ENCODE measurements at places on chromosomes 16 and 17.

DNA sequence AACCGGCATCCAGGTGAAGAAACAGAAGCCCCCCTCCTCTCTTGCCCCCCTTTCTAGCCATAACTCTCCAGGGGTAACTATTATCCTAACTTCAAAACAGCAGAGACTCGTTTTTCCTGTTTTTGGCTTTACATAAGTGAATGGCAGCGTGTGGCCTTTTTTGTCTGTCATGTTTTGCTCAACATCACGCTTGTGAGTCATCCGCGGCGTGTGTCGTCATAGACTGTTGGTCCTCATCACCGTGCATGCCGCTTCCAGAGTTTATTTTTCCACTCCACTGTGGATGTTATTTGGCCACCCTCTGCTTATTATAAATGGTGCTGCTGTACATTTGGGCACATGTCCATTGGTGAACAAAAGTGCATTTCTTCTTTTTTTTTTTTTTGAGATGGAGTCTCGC is 52.6 kb downstream of the ERN1 start:
- DNase-seq: no peak

DNA sequence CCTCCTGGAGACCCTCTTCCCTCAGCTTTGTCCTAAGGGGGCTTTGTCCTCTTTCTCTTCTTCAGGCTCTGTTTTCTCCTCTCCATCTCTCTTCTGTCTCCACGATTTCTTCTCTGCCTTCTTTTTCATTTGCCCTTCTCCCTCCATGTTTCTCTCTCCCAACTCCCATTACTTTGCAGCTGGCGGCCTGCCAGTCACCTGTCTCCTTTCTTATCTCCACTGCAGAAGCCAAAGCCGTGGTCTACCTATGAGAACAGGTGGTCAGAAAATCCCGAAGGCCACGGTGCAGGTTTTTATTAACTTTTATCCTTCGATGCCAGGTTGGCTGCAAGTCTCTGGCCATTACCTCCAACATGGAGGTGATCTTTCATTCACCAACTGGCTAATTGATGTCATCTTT is 45.1 kb downstream of the FZD2 start:
- no peak for DNase-seq

GRCh38 chr17:82751571-82752370 is at the start of gene TBCD:
Gene TBCD (plus strand): TSS chr17:82752065. CDS start chr17:82752194, 129 bp downstream.
- peak; percentile 93 for DNase-seq

DNA sequence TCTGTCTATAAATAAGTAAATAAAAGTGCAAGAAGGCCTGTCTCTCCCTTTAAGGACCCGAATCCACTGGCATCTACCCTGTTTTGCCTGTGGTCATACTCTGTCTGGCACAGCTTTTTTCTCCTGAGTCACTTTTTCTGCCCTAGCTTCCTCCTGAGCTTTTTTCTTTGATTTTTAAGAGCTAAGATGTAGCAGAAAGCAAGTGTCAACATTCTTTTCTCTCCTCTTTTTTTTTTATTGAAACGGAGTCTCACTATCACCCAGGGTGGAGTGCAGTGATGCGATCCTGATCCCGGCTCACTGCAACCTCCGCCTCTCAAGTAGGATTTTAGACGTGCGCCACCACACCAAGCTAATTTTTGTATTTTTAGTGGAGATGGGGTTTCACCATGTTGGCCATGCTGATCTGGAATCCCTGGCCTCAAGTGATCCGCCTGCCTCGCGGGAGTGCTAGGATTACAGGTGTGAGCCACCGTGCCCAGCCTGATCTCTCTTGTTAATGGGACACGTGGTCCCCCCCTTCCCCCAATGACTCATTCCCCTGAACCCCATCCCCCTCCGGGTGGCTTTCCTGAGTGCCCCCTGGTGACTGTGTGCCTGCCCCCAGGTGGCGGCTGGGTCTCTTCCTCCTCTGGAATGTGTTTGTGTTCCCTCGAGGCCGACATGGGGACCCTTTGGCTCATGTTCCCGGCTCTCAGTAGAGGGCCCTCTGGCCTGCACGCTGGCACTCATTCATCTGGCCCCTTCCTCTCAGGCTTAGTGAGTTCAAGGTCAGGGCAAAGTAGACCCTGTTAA is 14.2 kb downstream of the C16orf90 start:
- no peak for DNase-seq

DNA sequence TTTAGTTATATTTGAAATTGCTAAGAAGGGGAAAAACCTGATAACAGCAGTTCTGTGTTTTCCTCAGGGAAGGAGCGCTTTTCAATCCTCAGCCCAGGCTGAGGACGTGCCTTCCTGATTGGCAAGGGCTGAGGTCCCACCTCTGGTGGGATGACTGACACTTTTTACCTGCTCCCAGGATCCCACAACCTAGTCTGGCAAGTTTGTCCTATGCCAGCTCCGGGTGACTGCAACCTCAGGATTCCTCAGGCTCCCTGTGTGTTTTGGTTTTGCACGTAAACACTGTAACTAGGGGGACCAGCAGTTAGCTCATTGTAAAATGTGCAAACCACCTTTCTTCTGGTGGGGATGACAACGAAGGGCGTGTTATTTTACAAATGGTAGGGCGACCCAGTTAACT is 7.5 kb downstream of the MARCHF10 start:
- no peak for DNase-seq

DNA sequence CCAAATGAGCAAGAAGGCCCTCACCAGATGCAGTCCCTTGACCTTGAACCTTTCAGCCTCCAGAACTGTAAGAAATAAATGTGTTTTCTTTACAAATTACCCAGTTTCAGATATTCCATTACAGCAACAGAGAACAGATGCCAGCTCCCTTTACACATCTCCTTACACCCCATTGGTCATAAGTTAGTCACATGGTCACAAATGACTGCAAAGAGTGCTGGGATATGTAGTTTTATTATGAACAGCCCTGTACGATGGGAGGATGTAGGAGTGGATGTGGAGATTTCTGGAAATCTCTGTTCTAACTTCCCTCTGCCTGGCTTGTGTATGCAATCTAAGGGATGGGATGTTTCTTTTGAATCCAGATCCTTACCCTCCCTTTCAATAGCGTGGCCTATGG is 13.3 kb upstream of the RPL38 start:
- no peak for DNase-seq

GRCh38 chr17:65679165-65679845 is 117.9 kb upstream of the AXIN2 start:
- DNase-seq: no peak
